NCI-H1930 (cell line): ENCODE measurements at places on chromosomes 1 and 21.

DNA sequence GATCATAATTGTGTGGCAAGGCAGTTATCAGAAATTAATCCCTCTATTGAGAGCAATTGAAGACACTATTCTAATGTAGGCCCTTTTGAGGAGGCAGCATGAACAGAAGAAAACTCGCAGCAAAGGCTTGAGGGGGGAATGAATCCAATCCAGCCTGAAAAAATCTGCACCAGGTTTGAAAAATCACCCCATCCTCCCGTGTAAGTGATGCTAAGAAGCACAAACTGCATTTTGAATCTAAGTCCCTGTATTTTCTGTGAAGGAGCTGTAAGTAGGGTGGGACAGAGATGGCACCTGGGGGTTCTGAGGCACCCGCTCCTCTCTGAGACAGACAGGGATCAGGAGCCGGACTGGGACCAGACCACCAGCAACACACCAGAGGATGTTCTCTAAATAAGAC lies at the start of gene CRB1:
Gene CRB1 (plus strand): TSS at position 241 of the 400 bp plus-strand sequence. CDS start 161 bp downstream, outside the sequence.
- DNase-seq = no peak

- DNase-seq = no peak
Observed at GRCh38 chr1:42312576-42313212, 22.3 kb downstream of the FOXJ3 start.

DNA sequence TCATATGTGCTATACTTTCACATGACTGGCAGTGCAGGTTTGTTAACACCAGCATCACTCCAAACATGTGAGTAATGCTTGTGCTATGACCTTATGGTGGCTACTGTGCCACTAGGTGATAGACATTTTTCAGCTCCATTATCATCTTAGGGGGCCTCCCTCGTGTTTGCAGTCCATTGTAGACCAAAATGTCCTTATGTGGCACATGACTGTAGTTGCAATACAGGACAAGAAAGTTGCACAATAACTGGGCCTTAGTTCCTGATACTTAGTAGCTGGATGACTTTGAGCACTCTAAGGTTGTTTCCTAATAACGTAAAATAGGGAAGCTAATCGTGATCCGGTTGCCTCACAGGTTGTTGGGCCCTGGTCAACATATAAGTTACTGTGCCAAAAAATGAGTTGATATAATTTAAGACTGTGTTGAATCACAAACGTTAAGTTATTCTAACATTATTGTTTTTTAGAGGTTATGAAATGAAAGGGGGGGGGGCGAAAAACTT lies 511 bp upstream of the SNX27 start:
- DNase-seq = no peak

DNA sequence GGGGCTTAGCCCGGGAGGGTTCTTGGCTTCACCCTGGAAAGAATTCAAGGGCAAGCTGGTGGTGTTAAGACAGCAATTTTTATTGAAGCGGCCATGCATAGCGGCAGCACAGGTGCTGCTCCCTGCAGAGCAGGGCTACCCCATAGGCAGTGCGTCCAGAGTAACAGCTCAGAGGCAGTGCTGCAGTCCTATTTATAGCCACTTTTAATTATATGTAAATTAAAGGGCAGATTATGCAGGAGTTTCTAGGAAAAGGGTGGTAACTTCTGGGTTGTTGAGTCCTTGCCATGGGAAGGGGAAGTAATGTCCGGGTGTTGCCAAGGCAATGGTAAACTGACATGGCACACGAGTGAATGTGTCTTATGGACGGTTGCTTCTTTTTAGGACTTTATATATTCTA lies 57.0 kb downstream of the VPS26C start:
- no peak for DNase-seq

GRCh38 chr1:69494221-69494620 lies 73.5 kb upstream of the LRRC7 start:
- no peak for DNase-seq

DNA sequence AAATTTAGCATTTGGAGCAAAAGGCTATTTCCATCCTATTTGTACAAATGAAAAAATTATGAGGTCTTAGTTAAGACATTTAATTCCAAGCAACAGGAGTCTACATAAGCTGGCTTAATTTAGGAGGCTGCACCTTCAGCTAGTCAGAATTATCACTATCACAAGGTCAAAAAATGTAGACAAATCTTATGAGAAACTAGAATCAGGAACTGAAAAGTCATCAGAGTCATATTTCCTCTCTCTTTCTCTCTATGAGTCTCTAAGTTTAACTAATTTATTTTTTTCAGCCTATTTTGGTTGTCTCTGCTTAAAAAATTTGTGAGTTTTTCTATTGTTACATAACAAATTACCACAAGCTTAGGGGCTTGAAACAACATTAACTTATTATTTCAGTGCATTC lies 807.1 kb upstream of the PRMT6 start:
- DNase-seq = no peak

DNA sequence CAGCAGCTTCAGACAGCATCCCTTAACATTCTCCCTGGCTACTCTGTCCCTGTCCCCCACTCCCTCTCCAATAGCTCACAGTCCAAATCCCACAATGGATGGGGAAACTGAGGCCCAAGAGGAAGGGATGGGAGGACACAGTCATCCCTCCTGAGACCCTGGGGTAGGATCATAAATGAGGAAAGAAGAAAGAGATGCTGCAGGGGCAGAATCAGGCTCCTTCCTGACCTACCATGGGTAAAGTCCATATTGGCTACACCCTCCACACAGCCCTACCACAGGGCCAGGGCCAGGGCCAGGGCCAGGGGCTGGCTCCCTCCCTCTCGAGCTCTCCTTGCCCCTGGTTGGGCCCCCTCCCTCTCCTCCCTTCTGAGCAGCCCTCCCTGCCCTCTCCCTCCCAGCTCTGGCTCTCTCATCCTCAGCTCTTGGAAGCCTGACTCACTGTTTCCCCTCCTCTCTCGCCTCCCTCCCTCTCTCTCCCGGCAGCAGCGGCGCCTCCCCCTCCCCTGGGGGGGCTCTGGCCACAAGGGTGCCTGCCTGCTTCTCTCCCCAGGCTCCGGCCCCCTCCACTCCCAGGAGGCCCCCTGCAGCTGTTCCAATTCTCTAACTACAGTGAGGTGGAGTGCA lies 4.9 kb downstream of the AHDC1 start:
- DNase-seq = no peak

DNA sequence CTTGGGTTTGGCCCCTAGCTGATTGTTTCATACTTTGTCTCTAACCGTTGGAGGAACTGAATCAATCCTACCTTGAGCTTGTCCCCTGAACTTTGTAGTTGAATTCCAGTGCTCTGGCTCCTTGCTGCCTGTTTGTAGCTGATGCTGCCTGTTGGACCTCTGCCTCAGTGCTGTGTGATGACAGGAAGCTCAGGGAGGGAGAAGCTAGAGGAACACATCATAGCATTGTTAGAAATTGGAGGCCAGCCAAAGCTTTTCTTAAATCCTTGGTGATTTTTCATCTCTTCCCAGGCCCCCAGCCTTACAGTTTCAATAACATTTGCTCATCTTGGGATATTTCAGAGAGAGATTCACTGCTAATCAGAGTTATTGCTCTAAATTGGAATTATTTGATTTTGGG lies 34.0 kb downstream of the MACF1 start:
- DNase-seq = no peak

GRCh38 chr1:237562242-237562823 lies 328.4 kb downstream of the ZP4 start:
- DNase-seq = peak; percentile 66

GRCh38 chr1:8047112-8047511 lies 21.0 kb upstream of the ERRFI1 start:
- no peak for DNase-seq

- no peak for DNase-seq
Observed at GRCh38 chr1:3217181-3217641, 148.2 kb downstream of the PRDM16 start.

DNA sequence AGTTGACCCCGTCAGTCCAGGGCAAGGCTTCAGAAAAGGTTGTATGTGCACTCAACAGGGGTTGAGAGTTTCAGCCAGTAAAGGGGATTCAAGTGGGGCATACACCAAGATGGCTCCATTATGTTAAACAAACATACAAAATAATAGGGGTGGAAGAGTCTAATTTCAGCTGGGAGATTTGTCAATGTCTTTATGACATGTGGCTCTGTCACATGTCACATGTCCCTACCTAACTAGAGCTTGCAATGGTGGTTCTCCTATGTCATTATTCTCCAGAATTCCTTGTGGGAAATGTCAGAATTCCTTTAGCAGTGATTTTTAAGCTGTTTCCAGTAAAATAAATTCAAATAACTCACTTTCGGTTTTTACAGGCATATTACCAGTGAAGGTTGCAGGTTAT lies 392.0 kb upstream of the ADGRL4 start:
- DNase-seq = no peak

GRCh38 chr1:33446590-33446989 lies 15.7 kb upstream of the PHC2 start:
- no peak for DNase-seq

DNA sequence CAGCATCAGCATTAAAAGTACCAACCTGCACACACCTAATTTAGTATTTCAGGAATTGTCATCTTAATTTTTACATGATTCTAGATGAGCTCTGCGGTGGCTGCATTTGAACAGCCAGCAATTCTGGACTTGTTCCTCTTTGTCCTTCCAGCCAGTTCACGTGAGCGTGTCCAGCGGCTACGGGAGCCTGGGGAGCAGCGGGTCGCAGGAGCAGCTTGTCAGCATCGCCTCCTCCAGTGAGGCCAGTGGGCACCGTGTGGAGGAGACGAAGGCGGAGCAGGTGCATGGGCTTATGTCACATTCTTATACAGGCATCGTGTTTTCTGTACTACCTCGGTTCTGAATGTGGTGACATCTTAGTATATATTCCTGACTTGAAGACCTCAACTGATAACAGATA lies 25.7 kb downstream of the PER3 start:
- no peak for DNase-seq

- DNase-seq = no peak
Observed at GRCh38 chr1:236492378-236492777, 31.4 kb upstream of the LGALS8 start.

DNA sequence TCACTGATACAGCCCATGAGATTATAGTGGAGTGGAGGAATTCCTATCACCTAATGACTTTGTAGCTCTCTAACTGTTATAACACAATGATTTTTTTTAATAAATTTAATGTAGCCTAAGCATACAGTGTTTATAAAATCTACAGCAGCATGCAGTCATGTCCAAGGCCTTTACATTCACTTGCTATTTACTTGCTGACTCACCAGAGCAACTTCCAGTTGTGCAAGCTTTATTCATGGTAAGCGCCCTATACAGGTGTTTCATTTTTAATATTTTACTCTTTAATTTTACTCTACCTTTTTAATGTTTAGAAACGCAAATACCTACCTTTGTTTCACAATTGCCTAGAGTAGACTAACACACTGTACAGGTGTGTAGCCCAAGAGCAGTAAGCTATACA lies 1652.2 kb downstream of the BRINP3 start:
- no peak for DNase-seq

- no peak for DNase-seq
Observed at GRCh38 chr1:44643721-44644334, 30.5 kb downstream of the TMEM53 start.

- DNase-seq = no peak
Observed at GRCh38 chr1:172723251-172723650, 64.3 kb downstream of the FASLG start.

GRCh38 chr1:34978921-34979320 lies 6.2 kb downstream of the TMEM35B start:
- DNase-seq = no peak

- no peak for DNase-seq
Observed at GRCh38 chr1:43991200-43991475, 261 bp upstream of the CCDC24 start.

DNA sequence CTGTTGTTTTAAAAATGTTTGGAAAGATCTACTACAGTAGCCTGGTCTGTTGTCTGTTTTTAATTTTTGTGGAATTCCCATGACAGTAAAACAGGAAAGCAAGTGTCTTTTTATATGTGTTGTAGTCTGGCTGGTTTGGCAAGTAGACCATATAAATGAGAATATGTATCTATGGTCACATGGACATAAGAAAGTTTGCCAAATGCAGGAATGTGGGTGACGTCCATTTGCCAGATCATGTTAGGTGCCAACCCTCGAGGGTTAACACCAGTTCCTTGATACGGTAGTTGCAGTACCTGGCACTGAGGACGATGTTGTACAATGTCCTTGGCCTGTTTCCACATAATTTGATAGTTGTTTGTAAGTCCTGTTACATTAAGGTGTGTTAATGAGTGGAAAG lies 6.2 kb downstream of the DAP3 start:
- no peak for DNase-seq

DNA sequence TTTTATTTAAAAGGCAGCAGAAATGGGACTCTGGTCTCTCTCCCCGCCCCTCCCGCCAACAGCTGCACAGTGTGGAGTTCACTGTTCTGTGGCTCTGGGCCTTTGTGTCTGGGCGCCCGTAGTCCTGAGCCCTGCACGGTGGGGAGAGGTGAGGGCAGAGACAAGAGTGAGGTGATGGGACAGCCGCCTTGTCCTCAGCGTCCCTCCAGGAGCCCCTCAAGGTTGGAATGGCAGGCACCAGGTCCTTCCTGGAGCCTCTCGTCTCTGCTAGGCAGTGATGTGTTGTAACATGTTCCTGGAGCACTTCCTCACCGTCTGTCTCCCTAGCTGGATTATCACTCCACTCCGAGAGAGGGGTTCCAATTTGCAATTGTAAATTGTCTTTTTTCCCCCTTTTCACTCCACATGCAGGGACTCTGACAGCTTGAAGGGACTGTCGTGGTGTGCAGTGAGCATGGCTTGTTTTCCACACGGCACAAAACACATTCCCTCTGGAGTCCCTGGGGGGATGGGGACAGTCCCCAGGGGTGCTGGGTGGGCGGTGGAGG lies 44.6 kb upstream of the C1orf174 start:
- DNase-seq = no peak

- DNase-seq = no peak
Observed at GRCh38 chr1:230937371-230937770, 41.3 kb downstream of the TTC13 start.

GRCh38 chr1:41343790-41344699 lies 17.2 kb upstream of the FOXO6 start:
- DNase-seq = no peak
